ENCODE measurements at places on chromosomes 2 and 18.

GRCh38 chr18:34159691-34160185 lies 65.0 kb downstream of the NOL4 start:
- no peak for DNase-seq

DNA sequence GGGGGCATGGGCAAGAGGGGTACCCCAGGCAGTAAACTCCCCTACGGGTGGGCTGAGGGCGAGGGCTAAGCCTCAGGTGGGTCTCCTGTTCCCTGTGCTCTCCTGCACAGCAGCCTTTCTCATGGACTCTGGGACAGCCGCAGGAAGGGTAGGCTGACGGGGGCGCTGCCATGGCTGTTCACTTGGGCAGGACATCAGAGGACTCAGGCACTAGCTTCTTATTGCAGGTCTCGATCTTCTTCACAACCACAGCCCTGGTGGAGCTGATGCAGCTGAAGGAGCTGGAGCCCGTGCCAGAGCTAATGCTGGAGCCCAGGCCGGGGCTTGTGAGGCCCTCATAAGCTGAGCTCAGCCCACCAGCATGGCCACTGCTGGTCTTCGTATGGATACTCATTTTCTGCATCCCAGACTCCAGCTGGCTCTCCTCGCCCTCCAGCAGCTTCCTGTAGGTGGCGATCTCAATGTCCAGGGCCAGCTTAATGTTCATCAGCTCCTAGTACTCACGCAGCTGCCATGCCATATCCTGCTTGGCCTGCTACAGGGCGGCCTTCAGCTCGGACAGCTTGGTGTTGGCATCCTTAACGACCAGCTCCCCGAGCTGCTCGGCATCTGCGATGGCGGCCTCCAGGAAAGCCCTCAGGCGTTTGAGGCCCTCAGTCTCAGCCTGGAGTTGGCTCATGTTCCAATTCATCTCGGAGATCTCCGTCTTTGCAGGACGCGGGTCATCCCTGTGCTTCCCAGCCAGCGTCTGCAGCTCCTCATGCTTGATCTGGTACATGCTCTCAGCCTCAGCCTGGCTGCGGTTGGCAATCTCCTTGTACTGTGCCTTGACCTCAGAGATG lies 359.8 kb upstream of the SETBP1 start:
- DNase-seq, result no peak

- DNase-seq, result no peak
Observed at GRCh38 chr2:241982706-241983570, 113.4 kb downstream of the RTP5 start.

GRCh38 chr18:56825878-56826277 lies 174.7 kb downstream of the WDR7 start:
- DNase-seq, result no peak

GRCh38 chr18:77164763-77165485 lies 32.3 kb upstream of the MBP start:
- DNase-seq, result no peak

DNA sequence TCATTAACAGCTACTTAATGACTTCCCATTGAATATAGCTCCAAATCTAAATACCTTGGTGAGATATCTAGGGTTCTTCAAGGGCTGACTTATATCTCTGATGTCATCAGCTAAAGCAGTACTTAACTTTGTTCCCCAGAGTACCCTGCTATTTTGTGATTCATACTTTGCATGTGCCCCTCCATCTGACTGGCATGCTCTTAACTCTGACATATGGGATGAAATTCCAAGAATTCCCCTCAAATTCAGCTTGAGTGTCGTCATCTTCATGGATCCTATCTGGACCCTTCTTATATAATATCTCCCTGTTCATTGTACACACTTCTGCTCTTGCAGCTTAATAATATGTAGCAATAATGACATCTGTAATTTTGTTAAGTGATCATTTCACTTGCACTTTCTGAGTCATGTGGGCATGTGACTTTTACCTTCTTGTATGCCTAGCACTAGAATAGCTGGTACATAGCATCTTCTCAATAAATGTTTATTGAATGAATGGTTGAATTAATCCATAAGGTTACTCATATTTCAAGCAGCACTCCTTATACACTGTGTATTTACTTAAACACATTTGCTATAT lies 172.9 kb downstream of the WDR7 start:
- DNase-seq, result no peak

DNA sequence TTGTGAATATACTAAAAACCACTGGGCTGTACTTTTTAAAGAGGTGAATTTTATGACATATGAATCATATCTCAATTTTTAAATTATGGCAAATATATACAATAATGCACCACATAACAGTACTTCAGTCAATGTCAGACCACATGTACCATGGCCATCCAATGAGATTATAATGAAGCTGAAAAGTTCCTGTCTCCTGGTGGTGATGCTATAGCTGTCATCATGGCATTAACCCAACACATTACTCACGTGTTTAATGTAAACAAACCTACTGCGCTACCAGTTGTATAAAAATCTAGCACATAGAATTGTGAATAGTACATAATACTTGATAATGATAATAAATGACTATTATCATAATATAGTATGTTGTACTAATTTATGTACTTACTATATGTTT lies 77.6 kb upstream of the ID2 start:
- DNase-seq, result no peak

- DNase-seq, result no peak
Observed at GRCh38 chr18:51039138-51040112, 9.4 kb downstream of the SMAD4 start.

DNA sequence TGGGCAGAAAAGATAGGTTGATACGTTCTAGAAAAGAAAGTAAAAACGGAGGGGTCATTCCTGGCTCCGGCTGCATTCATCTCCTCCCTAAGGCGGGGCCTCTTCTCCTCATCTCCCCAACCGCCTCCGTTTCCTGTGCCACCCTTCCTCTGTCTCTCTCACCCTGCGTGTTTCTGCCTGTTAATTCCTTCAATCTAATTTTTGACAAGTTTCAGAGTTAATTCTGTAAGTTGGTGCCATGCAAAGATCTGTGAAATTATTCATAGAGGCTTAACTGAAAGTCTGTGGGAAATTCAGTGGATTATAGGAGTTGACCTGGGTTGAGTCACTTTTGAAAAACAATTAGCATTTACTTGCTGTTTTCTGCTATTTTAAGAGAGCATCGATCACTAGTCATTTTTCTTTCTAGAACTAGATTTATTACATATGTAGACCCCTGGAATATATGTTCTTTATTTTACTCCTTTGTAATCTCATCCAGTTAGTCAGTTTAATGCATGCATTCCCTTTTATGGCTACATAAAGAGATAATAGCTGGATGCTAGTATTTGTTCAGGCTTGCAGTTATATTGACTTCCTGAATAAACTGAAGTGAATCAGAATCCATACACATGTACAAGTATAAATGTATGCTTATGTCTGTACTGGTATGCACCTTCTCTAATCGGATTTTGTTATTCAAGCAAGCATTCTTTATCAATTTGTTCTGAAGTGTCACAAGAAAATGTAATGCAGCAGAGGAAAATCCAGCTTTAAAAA lies 91.1 kb downstream of the EML6 start:
- no peak for DNase-seq

GRCh38 chr18:62288665-62289008 lies 36.5 kb upstream of the TNFRSF11A start:
- no peak for DNase-seq

DNA sequence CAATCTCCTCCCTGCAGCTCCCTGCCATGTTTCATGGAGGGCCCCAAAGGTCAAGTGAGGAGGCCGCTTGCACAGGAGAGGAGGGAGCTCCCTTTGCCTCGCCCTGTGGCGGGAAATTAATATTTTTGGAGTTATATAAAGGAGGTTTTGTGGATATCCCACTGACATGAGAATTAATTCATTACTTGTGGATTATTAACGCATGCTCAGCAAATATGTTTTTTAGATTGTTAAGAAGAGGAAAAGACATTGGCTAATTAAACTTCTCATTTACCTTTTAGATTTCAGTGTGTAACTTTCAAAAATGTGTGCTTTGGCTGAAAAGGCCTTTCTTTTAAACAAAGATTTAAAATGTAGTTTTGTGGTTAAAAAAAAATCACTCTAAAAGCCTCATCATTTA lies 474.0 kb downstream of the SOCS6 start:
- DNase-seq, result no peak

DNA sequence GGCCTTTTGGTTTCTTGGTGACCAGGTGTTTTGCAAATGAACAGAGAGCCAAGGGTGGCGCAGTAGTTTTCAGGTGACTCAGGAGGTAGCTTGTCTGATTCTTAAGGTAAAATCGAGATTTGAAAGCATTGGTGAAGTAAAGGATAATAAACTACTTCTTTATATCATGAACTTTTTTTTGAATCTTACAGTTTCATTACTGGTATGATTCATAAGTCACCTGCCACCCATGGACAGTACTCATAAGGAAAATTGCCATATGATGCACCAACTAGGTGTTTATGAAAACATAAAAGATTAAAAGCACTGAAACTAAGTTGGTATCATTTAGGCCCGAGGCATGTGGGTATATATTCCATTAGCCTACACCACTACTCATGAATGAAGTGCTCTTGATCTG lies 84.1 kb upstream of the MGAT5 start:
- DNase-seq, result no peak

- DNase-seq, result no peak
Observed at GRCh38 chr2:231250698-231251097, 52.3 kb downstream of the ARMC9 start.

- no peak for DNase-seq
Observed at GRCh38 chr2:201796478-201796865, 9.9 kb upstream of the CDK15 start.

DNA sequence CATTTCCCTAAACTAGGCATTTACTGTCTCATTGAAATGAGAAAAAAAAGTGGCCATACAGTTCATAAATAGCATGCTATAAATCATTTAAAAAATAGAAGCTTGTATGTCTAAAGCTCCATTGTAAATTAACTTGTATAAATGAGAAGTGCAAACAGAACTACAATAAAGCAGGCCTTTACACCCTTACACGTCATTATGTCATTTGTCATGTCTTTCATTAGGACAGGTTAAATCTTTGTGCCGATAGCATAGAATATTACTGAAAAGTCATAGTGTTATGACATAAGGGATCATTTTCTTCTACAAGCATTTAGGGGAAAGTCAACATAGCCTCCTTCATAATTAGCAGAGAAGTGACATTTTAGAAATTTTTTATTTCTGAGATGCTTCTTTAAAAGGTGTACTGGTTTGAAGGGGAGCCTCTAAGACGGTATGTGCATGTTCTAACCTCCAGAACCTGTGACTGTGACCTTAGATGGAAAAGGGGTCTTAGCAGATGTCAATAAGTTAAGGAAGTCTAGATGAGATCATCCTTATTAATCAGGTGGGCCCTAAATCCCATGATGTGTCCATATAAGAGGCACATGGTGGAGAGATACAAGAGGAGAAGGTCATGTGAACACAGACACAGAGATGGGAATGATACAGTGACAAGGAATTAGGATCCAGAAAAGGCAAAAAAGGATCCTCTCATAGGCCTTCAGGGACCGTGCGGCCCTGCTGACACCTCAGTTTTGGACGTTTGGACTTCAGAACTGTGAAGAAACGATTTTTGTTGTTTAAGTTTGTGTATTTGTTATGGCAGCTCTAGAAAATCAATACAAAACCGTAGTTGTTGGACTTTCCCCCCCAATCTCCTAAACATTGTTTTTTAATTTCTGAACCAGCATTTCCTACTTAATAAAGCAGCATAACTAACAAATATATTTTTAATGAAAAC lies 863.7 kb downstream of the MBD2 start:
- DNase-seq, result no peak

- DNase-seq, result no peak
Observed at GRCh38 chr2:43152186-43152585, 74.2 kb downstream of the ZFP36L2 start.

DNA sequence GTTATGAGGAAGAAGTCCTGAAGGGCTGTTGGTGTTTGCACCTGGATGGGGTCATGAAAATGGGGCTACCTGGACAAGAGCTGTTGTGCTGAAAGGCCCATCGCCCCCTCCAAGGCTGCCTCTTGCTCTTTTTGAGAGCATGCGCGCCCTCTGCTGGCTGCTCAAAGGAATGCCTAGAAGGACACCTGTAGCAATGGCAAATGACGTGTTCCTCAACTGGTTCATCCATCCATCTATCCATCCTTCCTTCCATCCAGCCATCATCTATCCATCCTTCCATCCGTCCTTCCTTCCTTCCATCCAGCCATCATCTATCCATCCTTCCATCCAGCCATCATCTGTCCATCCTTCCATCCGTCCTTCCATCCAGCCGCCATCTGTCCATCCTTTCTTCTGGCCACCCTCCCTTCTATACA lies 17.2 kb upstream of the RPL31 start:
- peak; percentile 66 for DNase-seq

Measured in T-helper 1 cell (primary cell).